ENCODE measurements at places on chromosomes 16 and 17.

DNA sequence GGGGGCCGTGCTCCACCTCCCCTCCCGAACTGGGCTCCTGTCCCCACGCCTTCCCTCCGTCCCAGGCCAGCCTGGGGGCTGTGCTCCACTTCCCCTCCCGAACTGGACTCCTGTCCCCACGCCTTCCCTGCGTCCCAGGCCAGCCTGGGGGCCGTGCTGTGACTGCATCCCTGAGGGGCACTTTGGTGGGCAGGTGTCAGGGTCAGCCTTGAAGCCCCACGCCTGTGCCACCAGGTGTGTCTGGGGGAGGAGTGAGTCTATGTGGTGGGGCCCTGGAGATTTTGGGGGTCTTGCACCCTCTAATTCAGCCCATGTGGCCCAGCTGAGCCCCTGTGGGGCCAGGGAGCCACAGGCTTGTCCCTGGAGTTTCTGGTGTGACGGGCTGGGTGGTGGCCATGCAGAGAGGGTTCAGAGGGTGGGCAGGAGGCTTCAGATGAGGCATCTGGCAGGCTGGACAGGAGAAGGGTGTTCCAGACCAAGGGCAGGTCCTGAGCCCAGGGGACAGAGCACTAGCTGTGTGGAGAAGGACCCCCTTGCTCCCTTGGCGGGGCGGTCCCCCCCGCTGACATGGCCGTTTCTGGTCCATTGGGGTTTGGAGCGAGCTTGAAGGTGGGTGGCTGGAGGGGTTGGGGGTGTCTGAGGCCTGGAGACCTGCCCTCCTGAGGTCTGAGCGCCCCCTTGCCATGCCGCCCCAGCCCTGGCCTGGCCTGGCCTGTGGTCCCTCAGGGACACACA is 8.2 kb downstream of the NHERF2 start:
- DNase-seq: no peak

DNA sequence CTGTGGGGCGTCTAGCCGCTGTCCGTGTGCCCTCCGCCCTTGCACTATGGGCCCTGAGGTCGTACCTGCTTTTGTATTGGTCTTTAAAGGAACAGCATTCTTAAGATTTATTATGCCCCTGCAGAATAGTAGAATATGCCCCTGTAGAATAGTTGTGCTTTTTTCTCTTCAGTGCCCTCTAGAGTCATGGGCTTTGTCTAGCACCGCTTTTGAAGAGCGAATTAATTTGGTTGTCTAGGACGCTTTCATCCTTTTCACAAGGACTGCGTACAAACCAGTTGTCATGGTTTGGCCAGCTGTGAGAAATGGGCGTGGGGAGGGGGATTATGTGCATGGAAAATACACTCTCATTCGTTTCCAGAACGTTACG is 621 bp downstream of the CEP95 start:
- peak; percentile 20 for DNase-seq

DNA sequence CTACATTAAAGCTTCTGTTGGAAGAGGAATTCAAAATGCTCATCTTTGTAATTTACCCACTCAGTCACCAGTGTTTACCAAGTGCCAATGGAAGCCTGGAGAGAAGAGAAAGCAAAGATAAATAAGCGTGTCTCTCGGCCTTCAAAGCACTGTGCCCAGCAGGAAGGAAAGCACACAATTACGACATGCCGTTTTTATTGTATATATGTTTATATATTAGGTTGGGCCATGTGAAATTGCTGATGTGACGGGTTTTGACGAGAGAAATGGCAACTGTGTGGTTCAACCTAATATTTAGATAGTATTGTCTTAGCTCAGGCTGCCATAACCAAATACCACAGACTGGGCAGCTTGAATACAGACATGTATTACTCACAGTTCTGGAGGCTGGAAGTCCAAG is 79.3 kb upstream of the HSBP1 start:
- DNase-seq: no peak

DNA sequence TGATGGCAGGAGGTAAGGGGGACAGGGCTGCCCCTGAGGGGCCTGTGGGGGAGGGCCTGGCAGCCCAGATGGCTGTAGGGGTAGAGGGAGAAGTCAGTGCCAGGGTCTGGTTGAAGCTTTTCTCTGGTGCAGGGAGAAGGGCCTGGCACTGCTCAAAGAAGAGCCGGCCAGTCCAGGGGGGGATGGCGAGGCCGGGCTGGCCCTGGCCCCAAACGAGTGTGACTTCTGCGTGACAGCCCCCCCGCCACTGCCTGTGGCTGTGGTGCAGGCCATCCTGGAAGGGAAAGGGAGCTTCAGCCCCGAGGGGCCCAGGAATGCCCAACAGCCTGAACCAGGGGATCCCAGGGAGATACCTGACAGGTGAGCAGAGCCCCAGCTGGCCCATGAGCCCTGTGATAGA is 2.8 kb upstream of the NOL3 start:
- no peak for DNase-seq

DNA sequence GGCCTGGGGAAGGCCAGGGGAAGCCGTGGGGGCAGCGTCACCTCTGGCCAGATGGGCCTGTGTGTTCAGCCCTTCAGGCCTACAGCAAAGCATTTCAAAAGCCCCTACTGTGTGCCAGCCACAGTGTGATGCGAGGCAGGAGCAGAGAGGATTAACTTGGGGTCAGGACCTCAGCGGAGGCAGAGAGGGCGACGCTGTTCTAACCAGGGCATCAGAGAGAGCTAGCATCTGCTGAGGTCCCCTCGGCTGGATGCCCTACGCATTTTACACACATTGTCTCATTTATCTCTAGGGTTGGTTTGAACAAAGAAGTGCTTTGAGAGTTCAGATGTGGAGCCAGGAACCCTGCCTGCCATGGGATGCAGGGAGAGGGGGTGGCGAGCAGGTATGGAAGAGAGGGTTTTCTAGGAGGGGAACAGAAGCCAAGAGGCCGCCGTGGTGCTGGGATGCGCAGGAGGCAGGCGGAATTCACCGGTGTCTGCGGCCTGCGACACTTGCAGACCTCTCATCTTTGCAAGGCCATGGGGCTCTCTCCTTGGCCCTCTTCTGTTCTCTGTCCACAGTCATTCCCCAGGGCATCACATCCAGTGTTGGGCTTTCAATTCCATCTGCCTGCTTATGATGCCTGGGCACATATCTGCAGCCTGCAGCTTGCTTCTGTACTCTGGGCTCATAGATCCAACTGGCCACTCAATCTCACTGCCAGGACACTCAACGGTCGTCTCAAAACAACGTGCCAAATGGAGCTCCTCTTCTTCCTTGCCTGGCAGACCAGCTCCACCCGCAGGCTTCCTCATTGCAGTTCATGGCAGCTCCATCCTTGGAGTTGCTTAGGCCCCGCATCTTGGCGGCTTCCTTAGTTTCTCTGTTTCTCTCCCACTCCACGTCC is 8.1 kb upstream of the NKD1 start:
- no peak for DNase-seq
